ENCODE measurements at places on chromosomes 12 and 14. TPM values are rescaled to one million over a fixed set of nuclear protein-coding genes. Genes with fewer than 3 reads are reported as not detected.

The CLEC6A gene
- total RNA-seq, result not detected

The CCDC196 gene
- not detected for total RNA-seq

The TAS2R7 gene
- not detected for total RNA-seq

The ADAM21 gene
- 0.43 TPM for total RNA-seq

The OR4K15 gene
- total RNA-seq, result not detected

The DHRS2 gene
- total RNA-seq, result 0.32 TPM

The LRIG3 gene
- total RNA-seq, result 97.2 TPM

The RPL10L gene
- total RNA-seq, result 0.43 TPM

The JPH4 gene
- total RNA-seq, result not detected

The GRIP1 gene
- 0.32 TPM for total RNA-seq

The RAB15 gene
- total RNA-seq, result 3.5 TPM

The TAS2R20 gene
- 5.5 TPM for total RNA-seq

The ISM2 gene
- under 0.01 TPM for total RNA-seq

The A2ML1 gene
- not detected for total RNA-seq

The METTL3 gene
- 35.1 TPM for total RNA-seq

The SDSL gene
- 5.2 TPM for total RNA-seq

The OTX2 gene
- total RNA-seq, result not detected
